Inflammatory macrophage treated with lipopolysaccharide for 4 hours (primary cell): ENCODE measurements at places on chromosomes 7 and 10.

GRCh38 chr7:101936223-101936610, 118.8 kb downstream of the CUX1 start:
- no peak for DNase-seq

DNA sequence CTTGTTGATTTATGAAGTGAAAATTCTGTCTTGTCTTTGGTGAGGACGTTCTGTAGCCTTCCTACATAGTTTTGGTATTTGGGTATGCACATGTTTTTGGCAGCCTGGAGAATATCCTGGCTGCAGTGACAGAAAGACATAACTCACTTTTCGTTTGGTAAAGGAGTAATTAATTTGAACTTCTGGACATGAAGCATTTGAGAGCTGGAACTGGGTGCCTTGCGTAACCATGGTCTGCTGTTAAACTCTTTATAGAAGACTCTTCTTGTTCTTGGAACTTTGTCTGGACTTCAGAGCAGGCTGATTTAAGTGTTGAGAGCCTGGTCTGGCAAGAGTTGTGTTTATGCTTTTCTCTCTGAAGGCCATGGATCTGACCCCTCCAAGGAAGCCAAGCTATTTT, 231.3 kb downstream of the LRMDA start:
- no peak for DNase-seq

GRCh38 chr7:151647006-151647405, 127.3 kb upstream of the RHEB start:
- DNase-seq = no peak

DNA sequence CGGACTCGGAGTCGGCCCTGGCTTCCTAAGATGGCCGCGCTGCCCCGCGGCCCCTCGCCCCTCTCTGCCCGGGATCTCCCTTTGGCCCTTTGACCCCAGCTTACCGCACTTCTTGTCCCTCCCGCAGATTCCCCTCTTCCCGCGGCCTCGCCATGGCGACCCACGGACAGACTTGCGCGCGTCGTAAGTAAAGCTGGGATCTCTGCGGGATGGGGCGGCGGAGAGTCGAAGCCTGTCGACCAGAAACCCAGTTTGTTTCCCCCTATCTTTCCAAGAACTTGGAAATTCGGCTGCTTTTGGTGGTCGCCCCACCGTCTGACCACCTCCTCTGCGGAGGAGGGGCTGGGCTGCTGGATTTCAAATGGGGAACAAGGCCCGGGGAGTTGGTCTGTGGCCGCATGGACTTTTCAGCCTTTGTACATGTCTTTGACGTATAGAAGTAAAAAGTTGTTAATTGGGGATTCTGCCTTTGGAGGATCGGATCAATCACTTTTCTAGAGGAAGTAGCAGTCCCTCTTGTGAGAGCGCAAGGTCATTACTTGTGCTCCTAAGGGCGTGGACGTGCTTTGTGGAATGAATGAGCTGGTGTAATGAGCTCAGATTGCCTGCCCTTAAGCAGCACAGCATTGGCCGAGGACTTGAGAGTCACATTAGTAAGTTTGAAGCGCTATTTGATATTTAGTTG, 553 bp downstream of the VDAC2 start:
- peak; percentile 67 for DNase-seq

DNA sequence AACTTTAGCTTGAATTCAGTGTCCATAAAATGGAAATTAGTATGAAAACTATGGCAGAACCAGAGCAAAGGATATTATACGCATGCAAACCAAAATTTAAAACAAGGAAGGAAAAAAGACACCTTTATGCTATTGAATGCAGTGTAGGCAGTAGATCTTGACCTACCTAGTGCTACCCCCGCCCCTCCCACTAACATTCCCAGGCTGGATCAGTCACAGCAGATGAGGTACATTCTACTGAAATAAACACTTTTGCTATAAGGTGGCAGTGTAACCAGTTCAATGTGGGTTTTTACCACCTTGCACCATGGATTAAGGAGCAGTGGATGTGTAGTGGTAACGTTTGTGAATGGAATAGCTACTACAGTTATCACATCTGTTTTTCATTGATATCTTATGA, 27.9 kb downstream of the SRI start:
- DNase-seq = no peak

GRCh38 chr7:70392256-70392876, 739.6 kb upstream of the GALNT17 start:
- DNase-seq = no peak

DNA sequence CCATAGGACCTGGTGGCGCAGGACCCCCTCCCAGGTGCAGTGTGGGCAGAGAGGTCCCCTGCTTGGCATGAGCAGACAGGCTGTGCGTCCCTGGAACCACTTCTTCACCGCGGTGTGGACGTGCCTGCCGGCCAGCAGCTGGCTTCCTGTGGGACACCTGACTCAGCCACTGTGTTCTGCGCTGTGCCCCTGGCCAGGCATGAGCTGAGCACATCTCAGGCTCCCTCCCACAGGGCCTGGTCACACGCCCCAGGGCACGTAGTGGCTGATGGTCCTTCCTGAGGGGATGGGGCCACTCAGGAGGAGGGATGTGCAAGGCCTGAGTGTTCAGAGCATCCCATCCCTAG, 3.5 kb upstream of the DEPP1 start:
- no peak for DNase-seq

- DNase-seq = no peak
Measured at GRCh38 chr10:103067956-103068355, 125.1 kb downstream of the NT5C2 start.
